Stimulated activated CD8-positive, alpha-beta memory T cell treated with anti-CD3 and anti-CD28 coated beads, Interleukin-4, amount 100 ng/mL, for 1 hour (primary cell): ENCODE measurements at places on chromosomes 2 and 18.

DNA sequence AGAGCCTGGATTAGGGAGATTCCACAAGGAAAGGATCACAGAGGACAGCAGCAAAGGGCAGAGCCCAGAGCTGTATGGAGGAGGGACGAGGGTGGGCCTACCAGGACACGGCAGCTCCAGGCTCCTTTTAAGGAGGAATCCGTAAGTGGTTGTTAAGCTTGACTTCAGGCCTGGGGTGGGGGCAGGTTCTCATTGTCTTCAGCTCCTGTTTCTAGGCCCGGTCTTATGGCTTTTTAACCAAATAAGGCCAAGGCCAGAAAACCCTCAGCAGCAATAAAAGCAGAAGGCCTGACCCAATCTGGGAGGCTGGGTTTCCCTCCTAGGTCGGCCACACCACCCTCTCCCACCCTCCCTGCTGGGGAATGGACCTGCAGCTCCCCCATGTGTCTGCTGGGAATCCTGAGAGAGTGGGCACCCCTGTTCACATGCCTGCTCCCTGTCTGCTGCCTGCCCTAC, 111.2 kb downstream of the PLB1 start:
- DNase-seq = no peak

- DNase-seq = no peak
These were observed 7.1 kb downstream of the HOXD8 start for GRCh38 chr2:176136374-176137251.

- no peak for DNase-seq
These were observed 55.9 kb downstream of the UNC50 start for GRCh38 chr2:98664323-98664722.

DNA sequence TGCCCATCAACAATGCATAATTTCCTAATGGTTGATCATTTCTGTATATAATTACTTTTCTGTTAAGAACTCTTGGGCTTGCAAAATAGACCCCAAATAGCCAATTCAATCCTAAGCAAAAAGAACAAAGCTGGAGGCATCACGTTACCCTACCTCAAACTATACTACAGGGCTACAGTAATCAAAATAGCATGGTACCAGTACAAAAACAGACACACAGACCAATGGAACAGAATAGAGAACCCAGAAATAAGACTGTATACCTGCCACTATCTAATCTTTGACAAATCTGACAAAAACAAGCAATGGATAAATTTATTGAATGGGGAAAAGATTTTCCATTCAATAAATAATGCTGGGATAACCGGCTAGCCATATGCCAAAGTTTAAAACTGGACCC, 78.8 kb downstream of the NR4A2 start:
- DNase-seq = no peak

GRCh38 chr2:88192613-88193012, 22.5 kb downstream of the THNSL2 start:
- no peak for DNase-seq

DNA sequence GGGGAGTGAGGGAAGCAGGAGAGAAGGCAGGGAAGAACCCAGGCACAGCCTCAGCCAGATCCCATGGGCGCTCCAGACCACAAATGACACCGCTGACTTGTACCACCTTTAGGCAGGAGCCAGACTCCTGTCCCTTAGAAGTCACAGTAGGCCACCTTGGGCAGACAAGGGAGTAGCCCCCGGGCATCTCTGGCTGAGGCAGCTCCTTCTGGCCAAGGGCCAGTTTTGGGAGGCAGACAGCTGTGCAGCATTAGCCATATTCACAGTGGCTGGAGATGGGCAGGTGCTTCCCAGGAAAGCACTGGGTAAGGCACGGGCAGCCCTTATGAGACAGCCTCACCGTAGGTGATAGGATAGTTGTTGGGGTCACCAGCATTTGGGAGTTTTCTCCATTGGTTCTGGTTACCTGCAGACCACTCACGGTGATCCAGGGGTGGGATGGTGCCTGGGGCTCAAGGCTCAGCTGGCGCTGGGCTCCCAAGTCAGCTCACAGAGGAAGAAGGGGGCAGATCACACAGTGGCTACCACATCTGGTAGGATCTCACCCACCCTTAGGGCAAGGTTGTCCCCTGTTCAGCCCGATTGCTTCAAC, 2.1 kb downstream of the ASTL start:
- DNase-seq = no peak

DNA sequence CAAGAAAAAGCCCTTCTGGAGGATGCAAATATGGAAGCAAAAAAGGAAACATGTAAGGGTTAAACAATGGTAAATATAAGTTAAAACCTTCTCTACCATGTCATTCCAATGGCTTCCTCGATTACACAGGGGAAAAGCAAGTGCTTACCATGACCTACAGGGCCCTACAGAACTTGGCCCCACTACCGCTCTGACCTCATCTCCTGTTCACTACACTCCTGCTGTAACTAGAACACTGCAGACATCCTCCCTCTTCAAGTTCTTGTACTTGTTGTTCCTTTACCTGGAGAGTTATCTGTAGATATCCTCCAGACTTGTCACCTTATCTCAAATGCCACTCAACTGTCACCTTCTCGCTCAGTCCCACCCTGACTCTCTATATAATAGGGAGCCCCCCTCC, 194.6 kb downstream of the L3MBTL4 start:
- no peak for DNase-seq

DNA sequence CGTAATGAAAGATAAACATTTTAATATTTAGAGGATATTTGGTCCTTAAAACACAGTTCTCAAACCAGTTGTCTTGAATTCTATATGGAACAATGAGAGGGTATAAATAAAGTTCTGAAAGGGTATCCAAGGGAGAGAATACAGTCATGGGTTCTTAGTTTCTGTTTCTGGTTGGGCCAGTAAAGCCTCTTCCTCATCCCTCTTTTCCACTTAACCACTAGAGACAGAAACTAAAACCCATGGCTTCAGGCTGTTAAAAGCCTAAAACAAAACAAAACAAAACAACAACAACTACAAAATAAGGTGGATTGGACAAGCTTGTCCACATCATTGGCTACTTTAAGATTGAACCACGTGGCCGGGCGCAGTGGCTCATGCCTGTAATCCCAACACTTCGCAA, 18.8 kb downstream of the COQ10B start:
- DNase-seq = no peak

DNA sequence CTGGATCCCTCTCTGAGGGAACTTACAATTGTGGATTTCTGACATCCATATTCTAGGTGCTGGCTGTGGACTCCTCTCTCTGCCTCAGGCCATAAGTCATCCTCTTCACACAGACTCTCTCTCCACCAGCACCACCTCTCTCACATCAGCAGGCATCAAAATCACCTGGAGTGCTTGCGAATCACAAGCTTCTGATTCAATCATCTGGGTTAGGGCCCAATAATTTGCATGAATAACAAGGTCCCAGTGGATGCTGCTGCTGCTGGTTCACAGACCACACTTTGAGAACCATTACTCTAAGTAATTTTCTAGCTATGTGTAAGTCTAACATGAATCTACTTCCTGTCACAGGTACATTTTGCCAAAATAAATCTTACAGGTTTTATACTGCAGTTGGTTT, 214.9 kb downstream of the DSEL start:
- DNase-seq = no peak

GRCh38 chr2:222025881-222026271, 272.9 kb downstream of the PAX3 start:
- DNase-seq = no peak

GRCh38 chr2:208879666-208880065, 473.1 kb downstream of the PTH2R start:
- no peak for DNase-seq

- no peak for DNase-seq
These were observed 146.7 kb upstream of the ACVR2A start for GRCh38 chr2:147698166-147698565.

GRCh38 chr2:127527001-127527804, 914 bp upstream of the IWS1 start:
- DNase-seq = no peak

GRCh38 chr2:68200157-68200787, 42.6 kb downstream of the PNO1 start:
- DNase-seq = no peak

- DNase-seq = no peak
These were observed 183.8 kb downstream of the MYT1L start for GRCh38 chr2:2146969-2147900.

- no peak for DNase-seq
These were observed 16.1 kb downstream of the GAREM1 start for GRCh38 chr18:32454593-32454992.

- no peak for DNase-seq
These were observed 315.8 kb upstream of the KYNU start for GRCh38 chr2:142561656-142562055.

- DNase-seq = no peak
These were observed 13.2 kb downstream of the GPC1 start for GRCh38 chr2:240448387-240449274.

GRCh38 chr2:150357770-150358467, 129.5 kb downstream of the RND3 start:
- no peak for DNase-seq

GRCh38 chr18:2906704-2907549, 60.1 kb downstream of the EMILIN2 start:
- no peak for DNase-seq
